A549 treated with AZD2906 at 1 μM for 4 hours (cell line): ENCODE measurements at places on chromosomes 4 and X. TPM values are rescaled to one million over a fixed set of nuclear protein-coding genes. Genes with fewer than 3 reads are reported as not detected.

Gene RBPJ
- 9.3 to 15.3 TPM (median 12.0 TPM) in 5 replicates for total RNA-seq

Gene VGLL1
- not detected in 5 replicates for total RNA-seq

Gene MUC7
- not detected in 5 replicates for total RNA-seq

Gene RBMXL3
- total RNA-seq: not detected in 5 replicates

Gene SYNPO2
- 0.56 to 0.98 TPM (median 0.94 TPM) in 5 replicates for total RNA-seq
